ENCODE measurements at places on chromosomes 7 and 10.

DNA sequence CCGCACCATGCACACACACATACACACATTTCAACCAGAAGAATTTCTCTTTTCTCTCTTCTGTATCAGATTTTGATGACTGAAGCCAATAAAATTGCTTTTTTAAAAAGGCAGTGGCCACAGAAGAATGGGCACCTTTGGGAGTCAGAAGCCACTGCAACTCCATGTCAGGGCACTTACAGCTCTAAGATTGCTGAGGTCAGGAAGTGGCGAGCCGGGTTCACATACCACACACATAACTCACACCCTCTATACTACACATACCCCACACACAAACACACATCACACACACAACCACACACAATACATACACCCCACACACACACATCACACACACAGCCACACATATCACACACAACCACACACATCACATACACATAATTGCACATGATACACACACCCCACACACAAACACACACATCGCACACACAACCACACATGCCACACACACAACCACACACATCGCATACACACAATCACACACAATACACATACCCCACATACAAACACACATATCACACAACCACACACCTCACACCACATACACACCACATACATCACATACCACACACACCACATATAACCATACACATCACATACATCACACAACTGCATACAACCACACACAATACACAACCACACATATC is 31.2 kb downstream of the GPRIN2 start:
- ATAC-seq = no peak

GRCh38 chr7:110983822-110984456 is 107.0 kb upstream of the LRRN3 start:
- no peak for ATAC-seq

GRCh38 chr7:75536491-75536890 is 44.4 kb downstream of the SPDYE5 start:
- ATAC-seq = no peak

- ATAC-seq = no peak
These were observed 82.5 kb downstream of the C10orf90 start for GRCh38 chr10:126588024-126588423.

All from stimulated activated memory B cell treated with anti-CD40 and anti-IgM and Interleukin-4, amounts not matched to agents 10 μg/mL and 1 μg/mL and 100 μg/mL, for 72 hours (primary cell).